Activated CD8-positive, alpha-beta memory T cell treated with anti-CD3 and anti-CD28 coated beads for 4 hours (primary cell): ENCODE measurements at places on chromosomes 12 and 14.

GRCh38 chr14:101820283-101820798 lies 58.8 kb downstream of the PPP2R5C start:
- DNase-seq: no peak

DNA sequence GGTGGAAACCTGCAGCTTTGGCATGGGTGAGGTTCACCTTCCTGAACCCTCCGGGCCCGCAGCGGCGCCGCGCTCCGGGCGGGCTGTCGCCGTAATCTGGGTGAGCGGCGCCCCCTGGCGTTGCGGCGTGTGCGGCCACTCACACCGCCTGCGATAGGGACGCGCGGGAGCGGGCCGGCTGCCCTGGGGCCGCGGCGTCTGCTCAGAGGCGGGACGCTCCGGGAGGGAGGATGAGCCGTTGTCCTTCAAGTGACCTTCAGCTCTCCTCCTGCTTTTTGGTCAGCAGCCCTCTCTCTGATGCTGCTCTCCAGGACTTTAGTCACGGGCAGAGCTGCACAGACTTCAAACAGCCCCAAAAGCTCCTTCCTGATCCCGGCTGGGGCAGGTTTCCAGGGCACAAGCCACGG lies 211.7 kb upstream of the FKBP4 start:
- DNase-seq: no peak

- no peak for DNase-seq
Observed at GRCh38 chr12:2641761-2642160, 153.0 kb upstream of the FKBP4 start.

DNA sequence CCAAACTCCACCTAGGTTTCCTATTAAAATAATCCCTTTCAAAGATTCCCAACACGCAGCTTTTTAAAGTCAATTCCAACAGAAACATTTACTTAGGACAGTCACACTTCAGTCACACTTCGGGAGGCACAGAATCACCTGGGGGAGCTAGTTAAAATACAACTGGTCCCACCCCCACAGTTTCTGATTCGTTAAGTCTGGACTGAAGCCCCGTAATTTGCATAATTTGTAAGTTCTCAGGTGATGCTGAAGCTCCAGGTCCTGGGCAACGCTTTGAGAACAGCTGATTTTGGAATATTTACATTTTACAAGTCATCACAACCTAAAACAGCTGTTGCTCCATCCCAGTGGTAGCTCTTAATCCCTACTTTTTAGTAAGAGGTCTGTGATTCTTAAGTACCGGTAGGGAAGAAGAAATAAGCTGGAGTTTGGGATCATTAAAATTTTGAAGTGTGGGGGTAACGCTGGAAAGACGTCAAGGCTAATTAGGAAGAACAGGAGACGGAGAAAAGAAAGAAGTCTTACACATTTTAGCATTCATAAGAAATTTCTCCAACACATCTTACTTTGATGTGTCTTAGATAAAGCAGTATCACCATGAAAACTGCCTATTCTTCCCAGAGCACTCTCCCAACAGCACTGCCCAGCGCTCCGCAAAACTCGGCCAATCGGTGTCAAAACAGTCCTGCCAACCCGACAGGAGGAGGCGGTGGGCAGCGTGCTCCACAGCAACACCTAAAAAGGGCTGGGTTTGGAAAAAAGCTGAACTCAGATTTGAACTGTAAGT lies 1.1 kb downstream of the IPO8 start:
- no peak for DNase-seq

DNA sequence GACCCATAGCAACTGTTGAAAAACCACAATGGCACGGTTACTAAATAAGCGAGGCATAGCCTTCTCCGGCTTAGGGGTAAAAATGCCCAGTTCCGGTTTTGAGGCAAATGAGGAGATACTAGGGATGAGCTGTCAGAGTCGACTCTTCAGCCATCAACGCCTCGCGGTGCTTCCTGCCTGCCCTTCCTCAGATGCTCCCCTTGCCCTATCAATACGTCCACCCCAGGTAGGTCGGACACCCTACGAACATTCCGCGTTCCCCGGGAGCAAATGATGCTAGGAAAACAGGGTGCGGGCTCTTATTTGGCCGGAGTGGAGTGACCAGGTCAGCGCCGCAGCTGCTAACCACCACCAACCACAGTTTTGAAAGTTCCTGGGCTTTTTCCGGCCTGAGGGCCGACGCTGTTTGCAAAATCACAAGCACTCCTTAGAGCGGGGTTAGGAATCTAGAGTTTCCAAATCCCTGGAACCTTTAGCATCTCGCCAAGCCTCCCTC lies 1.2 kb downstream of the SRSF9 start:
- no peak for DNase-seq

DNA sequence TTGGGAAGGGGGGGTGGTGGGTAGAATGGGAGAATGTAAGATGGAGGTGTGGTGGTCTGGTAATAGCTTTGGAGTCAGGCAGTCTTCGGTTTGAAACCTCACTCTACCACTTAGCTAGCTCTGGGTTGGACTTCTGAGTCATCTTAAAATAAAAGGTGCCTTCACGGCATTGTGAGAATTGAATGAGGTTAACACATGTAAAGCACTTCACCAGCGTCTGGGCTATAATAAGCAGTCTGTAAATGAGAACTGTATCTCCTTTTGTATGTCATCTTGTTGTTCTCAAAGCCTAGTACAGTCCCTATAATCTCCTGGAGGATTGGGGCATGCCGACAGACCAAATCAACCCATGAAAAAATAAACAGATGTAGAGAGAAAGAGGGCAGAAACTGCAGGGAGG lies 11.2 kb downstream of the C2CD5 start:
- no peak for DNase-seq

GRCh38 chr12:2624543-2625288 lies 170.1 kb upstream of the FKBP4 start:
- no peak for DNase-seq

DNA sequence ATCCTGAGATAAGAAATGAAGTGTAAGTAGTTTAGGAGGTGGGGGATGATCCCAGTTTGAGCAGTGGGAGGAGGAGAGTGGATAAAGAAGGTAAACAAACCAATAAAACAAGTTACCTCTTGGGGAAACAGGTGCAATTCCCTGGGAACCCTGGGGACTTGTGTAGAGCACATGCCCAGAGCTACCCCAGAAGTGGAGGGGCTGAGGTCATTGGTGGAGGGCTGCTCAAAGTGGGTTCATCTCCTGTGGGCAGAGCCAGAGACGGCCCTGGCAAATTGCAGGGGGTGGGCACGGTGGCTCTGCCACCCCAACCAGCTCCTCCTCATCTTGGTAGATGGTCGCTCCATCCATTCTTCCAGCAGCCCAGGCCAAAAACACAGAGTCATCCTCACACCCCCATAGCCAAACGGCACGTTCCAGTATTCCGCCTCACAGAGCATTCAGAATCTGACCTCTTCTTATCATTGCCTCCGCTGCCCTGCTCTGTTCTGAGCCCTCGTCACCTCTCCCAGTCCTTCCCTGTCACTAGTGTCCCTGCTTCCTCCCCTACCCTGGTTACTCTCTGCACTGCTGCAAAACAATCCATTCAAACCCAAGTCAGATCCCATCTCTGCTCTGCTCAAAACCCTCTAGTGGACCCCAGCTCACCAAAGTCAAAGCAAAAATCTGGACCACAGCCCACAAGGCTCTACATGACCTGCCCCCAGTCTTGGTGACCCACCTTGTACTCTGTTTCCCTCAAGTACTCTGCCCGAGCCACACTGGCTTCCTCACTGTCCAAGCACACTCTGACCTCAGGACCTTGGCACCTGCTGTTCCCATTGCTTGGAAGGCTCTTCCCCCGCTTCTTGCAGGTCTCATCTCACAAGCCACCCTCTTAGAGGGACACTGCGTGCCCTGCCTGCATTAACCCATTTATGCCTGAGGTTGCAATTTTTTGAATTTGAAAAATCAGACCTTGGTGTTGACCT lies 5.5 kb downstream of the CYP46A1 start:
- DNase-seq: no peak

DNA sequence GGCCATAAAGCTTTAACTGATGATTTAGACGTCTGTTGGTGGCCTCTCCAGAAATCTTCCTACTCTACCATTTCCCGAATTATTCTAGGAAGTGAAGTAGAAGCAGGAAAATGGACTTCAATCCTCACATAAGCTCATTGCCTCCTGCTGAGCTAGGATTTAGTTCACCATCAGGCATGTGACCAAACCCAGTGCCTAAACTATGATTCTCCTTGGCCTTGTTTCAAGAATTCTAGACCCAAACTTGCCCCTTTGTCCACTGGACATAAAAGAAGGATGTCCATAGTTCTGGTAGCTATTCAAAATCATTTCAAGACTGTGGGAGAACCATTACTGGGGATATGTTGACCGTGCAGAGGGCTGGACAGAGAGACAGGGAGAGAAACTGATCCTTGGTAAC lies 105.8 kb downstream of the C12orf50 start:
- DNase-seq: no peak

GRCh38 chr14:106790189-106791036 lies 1264.0 kb downstream of the TMEM121 start:
- peak; percentile 44 for DNase-seq

DNA sequence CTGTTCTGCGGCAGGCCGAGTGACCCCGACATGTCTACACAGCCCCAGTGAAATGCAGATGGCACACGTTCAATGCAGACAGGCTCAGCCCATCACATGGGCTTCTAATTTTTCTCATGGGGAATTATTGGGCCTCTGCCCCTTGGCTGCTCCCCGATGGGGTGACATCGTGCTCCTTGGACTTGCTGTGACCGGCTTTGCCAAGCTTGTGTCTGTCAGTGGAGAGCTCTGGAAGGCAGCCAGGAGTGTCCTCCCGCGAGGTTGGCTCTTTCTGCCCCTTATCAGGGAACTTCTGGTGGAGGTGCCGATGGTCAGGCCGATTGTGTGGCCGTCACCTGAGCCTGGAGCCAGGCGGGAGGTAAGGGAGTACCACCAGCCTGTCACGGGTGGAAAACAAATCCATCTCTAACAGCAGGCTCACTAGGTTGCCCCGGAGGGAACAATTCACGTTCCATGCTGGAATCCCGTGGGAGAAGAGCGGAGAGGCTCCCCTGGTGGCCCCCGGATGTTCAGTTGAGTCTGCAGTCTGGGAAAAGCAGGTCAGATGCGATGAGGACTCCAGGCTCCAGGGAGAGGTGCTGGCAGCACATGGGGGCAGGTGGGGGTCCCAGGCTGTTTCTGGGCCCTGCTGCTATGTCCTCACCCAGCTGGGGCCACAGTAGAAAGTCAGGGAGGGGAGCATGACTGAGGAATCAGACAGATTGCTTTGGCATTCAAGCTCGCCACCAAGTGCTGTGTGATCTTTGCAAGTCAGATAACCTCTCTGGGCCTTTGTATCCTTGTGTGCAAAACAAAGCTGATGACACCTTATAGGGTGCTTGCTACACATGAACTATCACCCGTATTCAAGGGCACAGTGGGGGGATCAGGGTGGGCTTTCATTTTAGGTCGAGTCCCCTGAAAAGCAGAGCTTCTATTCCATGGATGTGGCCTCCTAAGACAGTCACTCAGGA lies 43.2 kb upstream of the EML1 start:
- DNase-seq: no peak

- DNase-seq: no peak
Observed at GRCh38 chr12:91551927-91552326, 369.3 kb upstream of the DCN start.

GRCh38 chr14:24071836-24072430 lies 571 bp downstream of the CPNE6 start:
- DNase-seq: no peak

DNA sequence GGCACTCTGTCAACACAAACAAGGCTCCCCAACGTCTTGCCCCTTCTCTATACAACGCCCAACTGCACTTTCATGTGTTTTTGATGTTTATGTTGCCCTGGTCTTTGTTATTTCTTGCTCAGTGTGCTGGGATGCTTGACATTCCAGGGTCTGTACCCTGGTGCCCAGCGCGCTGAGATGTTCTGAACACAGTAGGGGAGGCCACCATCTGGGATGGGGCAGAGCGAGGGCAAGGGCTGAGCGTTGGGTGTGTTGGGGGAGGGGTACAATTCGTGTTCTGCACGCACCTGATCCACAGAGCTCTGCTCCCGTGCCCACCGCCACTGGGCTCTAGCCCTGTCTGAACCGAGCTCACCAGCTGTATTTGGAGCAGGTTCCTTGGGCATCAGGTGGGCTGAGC lies 52.9 kb downstream of the ISCA2 start:
- DNase-seq: no peak

- DNase-seq: no peak
Observed at GRCh38 chr12:113766131-113766878, 199.8 kb downstream of the RBM19 start.

DNA sequence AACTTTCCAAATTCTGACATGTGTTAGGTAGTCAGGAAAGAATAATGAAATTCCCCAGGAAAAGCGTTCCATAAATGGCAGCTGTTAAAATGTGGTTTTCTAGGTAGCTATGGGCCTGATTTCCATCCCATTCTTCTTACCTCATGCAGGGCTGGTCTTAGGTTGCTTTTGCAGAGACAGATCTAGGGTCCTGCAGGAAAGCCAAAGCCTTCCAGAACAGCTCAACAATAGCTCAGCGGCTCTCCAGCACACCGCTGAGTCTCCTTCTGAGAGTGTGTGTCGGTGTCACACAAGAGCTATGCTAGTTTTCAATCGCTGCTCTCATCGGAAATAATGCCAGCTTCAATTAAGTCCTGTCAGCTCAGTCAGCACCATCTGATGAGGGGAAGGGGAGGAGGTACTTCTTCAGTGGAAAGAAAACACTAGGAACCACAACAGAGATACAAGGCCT lies 106.7 kb downstream of the TMEM30B start:
- DNase-seq: no peak
